ENCODE measurements at places on chromosomes 1 and 21.
A peak's percentile ranks its signal among the peaks of the same experiment; 100 is the strongest.

DNA sequence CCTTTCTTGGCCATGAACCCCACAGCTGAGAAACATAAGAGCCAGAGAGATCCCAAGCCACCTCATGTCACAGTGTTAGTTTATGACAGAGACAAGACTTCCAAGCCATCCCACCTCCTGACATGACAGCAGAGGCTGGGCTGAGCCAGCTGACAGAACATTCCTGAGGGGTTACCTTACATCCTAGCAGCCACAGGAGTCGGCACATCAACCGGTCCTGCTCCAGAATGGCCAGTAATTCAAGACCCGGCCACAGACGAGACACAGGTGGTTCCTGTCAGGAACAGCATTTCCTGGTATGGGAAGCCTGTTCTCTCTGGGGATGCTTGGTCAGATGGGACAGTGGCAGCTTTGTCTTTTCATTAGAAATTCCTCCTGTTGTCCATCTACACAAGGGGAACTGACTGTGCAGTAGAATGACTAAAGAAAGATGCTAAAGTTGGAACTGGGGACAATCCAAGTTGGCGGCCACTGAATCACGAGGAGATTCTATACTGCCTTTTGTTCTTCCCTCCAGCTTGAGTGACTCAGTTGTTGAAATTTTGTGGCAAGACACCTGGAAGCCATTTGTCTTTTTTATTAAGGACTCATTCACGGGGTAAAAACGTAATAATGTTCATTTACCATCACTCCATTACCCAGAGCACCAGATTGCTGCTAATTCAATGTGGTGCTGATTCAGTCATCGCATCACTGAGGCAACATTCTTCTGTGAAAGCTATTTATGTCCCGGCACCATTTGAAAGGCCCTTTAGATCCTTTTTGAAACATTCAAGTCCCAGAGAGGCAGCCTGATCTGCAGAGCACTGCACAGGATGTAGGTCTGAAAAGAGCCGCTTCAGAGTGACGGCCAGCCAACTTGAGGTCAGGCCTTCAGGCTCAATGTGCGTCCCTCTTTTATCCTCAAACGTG is 37.2 kb upstream of the NPL start:
- no peak for DNase-seq

DNA sequence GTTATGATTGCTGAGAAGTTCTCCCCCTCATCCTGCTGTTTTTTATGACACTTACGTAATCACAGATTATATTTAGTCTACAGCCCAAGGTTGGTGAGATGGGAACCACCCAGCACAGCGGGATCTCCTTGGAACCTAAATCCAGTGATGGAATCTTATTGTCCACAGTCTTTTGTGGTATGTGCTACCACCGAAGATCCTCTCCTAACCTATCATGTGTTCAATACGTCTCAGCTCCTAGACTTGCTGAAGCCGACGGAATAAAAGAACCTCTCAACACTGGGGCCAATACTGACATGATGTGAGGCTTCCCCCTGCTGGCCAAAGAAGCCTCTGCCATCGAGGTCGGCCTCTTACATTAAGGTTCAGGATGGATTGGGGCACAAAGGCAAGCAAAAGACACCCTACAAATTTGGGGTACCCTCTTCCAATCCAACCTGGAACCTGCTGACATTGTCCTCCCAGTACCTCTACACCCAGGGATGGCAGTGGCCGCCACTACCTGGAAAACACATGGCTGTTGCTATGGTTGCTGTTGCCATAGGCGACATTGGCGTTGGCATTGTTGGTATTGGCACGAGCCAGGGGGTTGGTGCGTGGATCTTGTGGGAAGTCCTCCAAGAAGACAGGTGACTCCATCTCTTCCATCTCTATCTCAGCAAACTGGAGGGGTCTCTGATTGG is 19.4 kb upstream of the KIF21B start:
- peak; percentile 39 for DNase-seq

DNA sequence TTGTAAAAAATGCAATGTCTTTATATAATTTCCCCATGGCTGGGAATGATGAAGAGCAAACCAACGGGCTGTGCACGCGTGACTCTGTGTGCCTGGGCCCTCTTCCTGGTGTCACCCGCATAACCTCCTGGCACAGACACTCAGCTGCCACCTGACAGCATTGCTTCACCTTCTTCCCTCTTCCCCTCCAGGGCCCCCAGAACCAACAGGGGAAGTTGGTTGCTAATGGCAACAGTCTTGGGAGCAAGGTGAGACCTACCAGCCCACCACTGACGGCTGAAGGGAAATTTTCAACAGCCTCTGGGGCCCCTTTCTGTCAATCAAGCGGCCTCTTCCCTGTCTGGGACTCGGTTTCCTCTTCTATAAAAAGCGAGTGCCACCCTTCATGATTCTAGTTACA is 33.2 kb downstream of the SSBP3 start:
- DNase-seq: no peak

GRCh38 chr1:150563340-150564038 is 14.3 kb downstream of the ADAMTSL4 start:
- DNase-seq: no peak

- no peak for DNase-seq
Measured at GRCh38 chr1:62237361-62237760, 42.7 kb downstream of the L1TD1 start.

- no peak for DNase-seq
Measured at GRCh38 chr21:30072496-30072895, 94.1 kb downstream of the CLDN17 start.

DNA sequence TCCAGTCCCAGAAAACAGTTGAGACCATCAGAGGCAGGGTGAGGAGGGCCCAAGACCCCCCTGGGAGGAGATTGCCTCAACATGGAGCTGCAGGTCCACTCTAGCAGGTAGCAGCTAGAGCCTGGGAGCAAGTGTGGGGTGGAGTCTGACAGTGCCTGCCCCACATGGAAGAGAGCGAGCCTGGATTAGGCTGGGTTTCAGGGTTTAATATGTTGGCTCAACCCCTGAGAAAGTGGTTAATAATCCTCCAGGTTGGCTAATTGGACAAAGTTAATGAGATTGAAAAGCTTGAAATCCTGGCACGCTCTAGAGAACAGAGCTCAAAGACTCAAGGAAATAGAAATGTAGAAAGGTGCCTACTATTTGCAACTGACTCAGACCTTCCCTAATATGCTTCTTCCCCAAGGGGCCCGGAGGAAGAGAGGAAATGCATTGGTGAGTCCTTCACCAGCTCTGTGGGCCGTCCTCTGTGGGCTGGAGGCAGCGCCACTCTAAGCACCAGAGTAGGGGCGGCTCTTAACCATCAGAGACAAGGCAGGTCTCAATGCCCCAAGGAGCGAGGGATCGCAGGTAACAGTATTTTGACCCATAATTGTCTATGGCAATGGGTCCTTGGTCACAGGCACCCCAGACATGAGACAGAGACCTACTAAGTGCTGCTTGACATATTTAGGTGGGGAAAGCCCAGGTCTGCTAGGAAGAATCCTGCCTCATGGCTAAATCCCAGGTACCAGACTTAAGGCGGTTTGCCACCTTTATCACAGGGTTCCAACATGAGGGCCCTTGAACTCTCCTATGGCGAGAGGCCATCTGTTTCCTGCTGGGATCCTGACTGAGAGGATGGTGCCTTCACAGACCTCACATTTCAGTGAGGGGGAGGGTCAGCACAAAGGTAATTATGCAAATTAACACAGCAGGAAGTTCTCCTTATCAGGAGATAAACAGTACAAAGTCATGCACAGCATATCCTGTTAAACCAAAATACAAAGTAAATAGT is 33.8 kb downstream of the RSPH1 start:
- DNase-seq: no peak

DNA sequence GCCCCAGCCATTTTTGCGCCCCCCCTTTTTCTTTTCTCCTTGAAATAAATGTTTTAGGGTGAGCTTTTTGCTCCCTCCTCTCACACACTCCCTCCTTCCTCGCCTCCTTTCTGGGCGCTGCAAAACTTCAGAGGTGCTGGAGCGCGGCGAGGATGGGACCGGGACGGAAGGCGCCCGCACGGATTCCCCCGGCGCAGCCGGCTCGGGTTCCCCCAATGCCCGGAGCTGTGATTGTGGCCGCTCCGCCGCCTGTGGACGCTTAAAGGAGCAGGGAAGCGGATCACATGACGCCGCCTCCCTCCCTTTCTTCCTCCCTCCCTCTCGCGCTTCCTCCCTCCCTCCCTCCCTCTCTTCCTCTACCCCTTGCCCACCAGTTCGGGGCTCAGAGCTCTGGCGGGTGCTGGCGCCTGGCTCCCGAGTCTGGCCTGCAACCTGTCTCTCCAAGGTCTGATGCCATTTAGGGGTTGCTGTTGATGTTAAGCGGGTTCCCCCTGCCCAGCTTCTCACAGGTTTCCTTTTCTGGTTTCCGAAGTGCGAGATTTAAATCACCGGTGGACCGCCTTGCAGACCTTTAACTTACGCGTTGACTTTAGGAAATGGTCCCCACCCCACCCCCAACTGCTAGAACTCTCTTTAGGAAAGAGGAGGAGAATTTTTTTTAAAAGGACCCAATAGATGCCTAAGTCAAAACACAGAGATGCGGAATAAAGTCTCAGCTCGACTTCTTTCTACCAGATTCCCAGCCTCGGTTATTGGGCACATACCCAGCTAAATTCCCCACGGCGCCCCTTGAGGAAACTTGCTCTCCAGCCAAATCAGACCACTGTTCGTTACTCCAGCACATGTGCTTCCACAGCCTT is at the start of gene WLS:
WLS (minus strand) TSS at position 235 of the 860 bp plus-strand sequence; CDS start at position 11, 224 bp downstream.
- peak; percentile 28 for DNase-seq

DNA sequence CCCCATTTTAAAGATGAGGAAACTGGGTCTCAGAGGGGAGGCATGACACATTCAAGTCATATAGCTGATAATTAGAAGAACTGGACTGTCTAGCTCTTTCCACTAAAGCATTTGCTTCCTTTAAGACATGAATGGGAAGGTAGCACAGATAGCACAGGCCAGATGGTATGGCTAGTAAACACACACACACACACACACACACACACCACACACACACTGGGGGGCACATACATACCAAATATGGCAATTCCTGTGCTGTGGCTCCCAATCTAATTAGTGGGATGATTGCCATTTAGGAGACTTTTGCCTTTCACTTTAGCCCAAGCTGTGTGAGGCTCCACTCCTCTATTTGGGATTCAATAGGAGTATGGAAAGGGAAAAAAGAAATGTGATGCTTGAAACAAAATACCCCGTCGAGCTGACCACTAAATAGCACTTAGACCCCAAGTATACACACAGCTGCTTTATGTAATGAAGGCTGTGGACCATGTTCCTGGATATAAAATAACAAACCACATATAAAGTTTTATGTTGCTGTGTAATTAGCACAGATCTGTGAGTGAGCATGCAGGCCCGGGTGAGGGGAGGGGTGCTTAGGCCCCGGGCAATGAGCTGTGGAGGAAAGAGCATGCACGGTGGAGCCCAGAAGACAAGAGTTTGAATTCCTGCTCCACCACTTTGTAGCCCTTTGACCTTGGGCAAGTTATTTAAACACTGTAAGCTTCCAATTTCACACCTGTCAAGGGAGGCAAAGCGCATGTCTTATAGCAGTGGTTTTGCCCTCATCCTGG is 6.8 kb upstream of the TRABD2B start:
- no peak for DNase-seq

GRCh38 chr1:94286864-94287437 is 49.6 kb upstream of the ARHGAP29 start:
- no peak for DNase-seq

GRCh38 chr21:39484711-39485276 is 33.0 kb downstream of the SH3BGR start:
- no peak for DNase-seq

DNA sequence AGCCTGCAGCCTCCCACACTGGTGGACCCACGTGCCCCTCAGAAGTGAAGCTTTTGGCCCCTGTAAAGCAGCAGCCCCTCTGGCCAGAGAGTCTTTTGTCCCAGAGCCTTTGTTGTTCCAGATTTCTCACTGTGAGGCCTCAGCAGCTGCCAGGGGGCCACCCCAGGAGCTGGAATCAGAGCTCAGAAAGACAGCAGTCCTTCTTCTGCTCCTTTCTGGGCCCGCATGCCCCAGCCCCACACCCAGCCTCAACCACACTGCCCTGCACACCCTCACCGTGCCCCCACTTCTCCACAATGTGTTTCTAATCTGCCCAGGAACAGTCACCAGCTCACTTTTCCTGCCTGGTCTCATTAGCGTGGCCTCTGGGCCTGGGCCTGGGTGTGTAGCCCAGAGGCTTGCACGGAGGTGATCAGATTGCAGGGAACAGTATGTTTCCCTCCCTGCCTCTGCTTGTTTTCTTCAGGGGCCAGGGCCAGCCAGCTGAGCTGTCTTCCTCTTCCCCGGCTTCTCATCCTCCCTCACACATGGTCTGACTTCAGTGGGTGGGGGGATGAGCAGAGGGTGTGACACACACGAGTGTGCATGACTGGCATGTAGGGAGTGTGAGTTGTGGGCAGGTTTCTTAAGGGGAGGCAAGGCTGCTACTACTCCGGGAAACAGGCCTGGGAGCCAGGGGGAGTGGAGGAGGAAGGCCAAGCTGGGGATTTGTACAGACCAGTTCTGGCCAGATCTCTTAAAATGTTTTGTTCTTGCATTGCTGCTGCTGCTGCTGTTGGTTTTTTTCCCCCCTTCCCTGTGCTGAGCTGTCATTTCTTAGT is 82.5 kb upstream of the ZNF648 start:
- DNase-seq: no peak

- peak; percentile 67 for DNase-seq
Measured at GRCh38 chr1:145879775-145880174, 5.9 kb downstream of the ANKRD35 start.

- no peak for DNase-seq
Measured at GRCh38 chr1:182217071-182217470, 155.6 kb upstream of the ZNF648 start.

GRCh38 chr1:203360547-203361185 is 9.7 kb upstream of the FMOD start:
- DNase-seq: no peak

- DNase-seq: no peak
Measured at GRCh38 chr1:159012495-159012894, 2.8 kb downstream of the IFI16 start.

- DNase-seq: peak; percentile 28
Measured at GRCh38 chr1:113835686-113836290, 23.5 kb upstream of the RSBN1 start.

- no peak for DNase-seq
Measured at GRCh38 chr1:223752721-223753515, 40.6 kb downstream of the CAPN2 start.

GRCh38 chr1:2645776-2646175 is 13.0 kb upstream of the MMEL1 start:
- DNase-seq: no peak

DNA sequence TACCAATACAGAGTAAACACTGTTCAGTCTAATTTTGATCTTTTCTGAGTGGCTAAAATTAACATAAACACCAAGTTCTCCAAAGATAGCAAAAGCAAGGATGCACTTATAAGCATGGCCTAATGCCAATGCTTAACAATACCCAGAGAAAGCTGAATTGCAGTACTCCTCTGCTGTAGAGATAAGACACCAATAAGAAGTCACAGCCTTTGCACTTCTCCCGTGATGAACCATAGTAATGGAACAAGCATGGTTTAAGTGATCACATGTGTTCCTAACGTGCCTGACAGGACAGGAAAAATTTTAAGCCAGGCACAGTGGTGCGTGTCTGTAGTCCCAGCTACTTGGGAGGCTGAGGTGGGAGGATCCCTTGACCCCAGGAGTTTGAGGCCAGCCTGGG is 5.6 kb downstream of the PRDX1 start:
- DNase-seq: no peak

- DNase-seq: no peak
Measured at GRCh38 chr1:197896301-197896700, 6.1 kb upstream of the C1orf53 start.

- DNase-seq: no peak
Measured at GRCh38 chr1:212313616-212314015, 28.4 kb downstream of the PPP2R5A start.

- peak; percentile 12 for DNase-seq
Measured at GRCh38 chr1:182595641-182596240, 6.7 kb upstream of the RNASEL start.
